ENCODE measurements at places on chromosomes 2 and 18. TPM values are rescaled to one million over a fixed set of nuclear protein-coding genes. Genes with fewer than 3 reads are reported as not detected.

DNA sequence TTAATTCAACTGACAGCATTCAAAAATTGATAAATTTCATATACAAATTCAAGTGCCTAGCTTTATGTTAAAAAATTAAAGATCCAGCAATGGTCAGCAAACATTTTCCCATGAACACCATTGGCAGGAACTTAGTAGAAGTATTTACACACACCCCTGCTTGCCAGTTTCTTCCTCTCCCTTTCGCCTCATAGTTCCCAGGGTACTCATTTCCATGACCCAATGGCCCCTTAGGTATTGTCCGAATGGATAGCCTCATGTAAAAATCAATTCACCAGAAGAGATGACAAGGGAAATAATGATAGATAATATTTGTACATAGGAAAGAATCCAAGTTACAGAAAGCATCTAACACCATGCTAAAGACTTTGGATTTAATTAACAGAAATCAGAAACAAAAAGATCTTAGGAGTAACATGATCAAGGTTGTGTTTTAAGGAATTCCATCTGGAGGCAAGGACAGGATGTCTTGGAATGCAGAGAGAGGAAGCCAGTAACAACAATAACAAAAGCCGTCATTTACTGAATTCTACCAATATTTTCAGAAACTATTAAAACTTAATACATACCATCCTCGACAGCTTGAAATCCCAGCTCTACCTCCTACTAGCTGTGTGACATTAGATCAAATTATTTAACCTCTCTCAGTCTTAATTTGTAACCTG is 423.0 kb downstream of the IRS1 start:
- no peaks in the 10 kb centered on the region for H3K27me3 ChIP-seq
- H3K4me3 ChIP-seq, result no peak overlapping the region
- peaks cover 18% of the 10 kb centered on the region for H3K4me1 ChIP-seq
- no peaks in the 10 kb centered on the region for H3K36me3 ChIP-seq
- no peak overlapping the region for H3K27ac ChIP-seq
- DNase-seq, result no peak

- no peak overlapping the region for H3K27ac ChIP-seq
- no peaks in the 10 kb centered on the region for H3K36me3 ChIP-seq
- H3K4me3 ChIP-seq, result no peak overlapping the region
- no peak for DNase-seq
- peaks cover 22% of the 10 kb centered on the region for H3K4me1 ChIP-seq
- H3K27me3 ChIP-seq, result no peaks in the 10 kb centered on the region
Observed at GRCh38 chr2:42366411-42366810, 5.4 kb upstream of the COX7A2L start.

SPEG gene
- 30.7 TPM for total RNA-seq

- no peaks in the 10 kb centered on the region for H3K27me3 ChIP-seq
- H3K27ac ChIP-seq, result peak overlapping the region; percentile 47
- no peak overlapping the region for H3K4me3 ChIP-seq
- H3K36me3 ChIP-seq, result no peaks in the 10 kb centered on the region
Observed at GRCh38 chr2:163778045-163778781, 42.4 kb upstream of the FIGN start.
